ENCODE measurements at places on chromosomes 12 and 14.

DNA sequence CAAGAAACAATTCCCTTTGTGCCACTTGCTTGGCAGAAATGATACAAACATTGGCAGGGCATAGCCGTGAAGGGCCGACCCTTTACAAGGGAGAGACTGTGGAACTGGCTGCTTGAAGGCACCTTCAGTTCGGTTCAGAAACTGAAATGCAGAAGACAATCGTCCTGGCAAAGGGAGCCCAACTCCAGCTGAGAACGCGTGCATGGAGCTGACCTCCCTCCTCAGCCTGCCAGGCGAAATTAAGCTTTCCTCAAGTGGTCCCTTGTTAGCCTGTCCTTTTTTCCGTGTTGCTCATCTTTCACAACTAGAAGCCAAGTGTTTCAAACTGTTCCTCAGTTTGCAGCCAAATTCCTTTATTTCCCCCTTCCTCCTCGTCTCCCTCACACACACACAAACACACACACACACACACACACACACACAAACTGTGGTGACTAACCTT, 8.1 kb downstream of the LGR5 start:
- no peak for DNase-seq

- DNase-seq = no peak
Observed at GRCh38 chr14:77281852-77282410, 10.9 kb upstream of the NGB start.

DNA sequence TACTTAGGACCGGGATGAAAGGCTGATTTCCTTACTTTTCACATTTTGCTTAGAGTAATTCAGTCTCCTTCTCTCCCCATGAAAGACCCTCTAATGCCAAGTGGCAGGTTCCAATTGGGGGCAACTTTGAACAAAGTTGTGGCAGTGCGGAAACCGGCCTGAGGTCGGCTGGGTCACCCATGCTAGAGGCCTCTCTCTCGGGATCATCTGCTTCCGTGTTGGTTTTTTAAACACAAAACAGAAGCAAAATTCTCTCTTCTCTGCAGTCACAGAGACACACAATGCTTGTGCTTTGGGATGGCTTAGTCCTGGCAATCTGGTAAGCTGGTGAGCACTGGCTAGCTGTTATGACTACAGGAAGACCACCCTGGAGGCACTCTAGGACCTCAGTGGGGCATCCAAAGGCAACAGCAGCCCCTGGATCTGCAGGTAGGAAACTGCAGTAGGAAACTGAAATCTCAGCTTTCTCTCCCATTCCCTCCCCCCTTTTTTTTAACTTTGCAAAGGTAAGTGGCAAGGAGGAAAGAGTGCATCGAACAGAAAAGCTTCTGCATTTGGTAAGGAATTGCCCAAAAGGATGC, 102.1 kb downstream of the BCL11B start:
- no peak for DNase-seq

DNA sequence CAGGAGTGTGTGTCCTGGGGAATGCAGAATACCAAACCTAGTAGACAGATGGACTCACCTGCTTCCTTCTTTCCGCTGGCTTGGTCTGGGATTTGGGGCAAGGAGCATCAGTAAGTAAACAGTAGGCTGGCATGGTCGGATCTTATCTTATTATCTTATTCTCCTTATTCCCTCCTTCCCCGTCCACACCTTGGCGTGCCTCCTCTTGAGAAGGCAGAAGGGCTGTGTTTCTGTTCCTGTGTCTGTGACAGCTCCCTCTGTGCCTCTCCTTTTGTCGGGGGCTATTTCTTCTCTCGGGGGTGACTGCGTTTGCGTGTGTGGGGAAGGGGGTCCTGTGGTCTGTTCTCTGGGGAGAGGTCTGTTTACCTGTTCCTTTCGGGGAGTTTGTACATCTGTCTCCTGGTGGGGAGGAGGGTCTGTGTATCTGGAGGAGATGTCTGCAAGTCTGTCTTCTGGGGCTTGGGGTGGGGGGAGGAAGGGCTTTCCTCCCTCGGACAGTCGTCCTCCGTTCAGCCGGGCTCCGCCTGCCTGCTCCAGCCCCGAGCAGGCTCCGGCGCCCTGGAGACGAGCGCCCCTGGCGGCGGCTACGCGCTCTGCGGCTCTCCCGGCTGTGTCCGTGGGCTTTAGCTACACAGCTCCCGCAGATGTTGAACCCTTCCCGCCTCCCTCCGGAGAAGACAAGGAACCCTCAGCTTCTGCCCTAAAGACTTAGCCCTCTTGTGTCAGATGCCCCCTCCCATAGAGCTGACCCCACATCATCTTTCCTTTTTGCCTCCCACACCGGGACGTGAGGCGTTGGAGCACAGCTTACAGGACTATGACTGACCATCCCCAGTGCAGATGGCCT, 4.4 kb downstream of the KRT86 start:
- DNase-seq = peak; percentile 64

- no peak for DNase-seq
Observed at GRCh38 chr12:64445490-64445889, 6.4 kb upstream of the TBK1 start.

GRCh38 chr12:67434671-67435370, 165.7 kb downstream of the CAND1 start:
- peak; percentile 98 for DNase-seq

DNA sequence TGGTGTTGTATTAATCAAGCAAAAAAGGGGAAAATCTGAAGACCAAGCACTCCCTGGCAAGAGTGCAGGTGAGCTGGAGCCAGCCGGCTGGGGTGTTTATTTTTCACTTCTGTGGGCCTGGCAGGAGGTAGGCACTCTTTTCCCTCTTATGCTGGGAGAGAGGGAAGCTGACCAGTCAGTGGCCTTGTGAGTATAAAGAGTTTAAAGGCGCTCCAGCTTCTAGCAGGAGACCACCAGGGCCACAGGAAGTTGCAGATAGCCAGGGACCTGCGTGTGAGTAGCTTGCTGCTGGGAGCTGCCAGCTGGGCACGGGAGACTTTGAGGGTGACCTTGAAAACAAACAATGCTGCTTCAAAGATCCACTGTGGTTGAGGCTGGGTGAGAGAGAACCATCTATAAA, 217.4 kb upstream of the PWP1 start:
- DNase-seq = no peak

DNA sequence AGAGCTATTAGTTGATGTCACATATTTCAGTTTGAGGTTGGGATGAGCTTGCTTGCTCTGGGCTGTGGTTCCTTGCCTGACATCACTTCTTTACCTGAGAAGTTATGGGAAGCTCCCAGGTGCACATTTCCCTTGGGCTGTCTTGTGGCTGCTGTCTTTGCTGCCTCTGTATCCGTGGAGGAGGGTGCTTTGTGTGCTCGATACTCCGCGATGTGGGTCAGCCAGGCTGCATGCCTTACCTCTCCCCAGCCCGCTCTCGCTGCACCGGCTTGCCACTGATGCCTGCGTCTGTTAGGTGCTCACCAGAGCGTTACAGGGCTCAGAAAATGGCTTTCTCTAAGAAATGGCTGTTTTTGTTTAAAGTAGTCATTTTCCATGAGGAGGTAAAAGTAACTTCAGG, 19.6 kb downstream of the PELI2 start:
- no peak for DNase-seq

DNA sequence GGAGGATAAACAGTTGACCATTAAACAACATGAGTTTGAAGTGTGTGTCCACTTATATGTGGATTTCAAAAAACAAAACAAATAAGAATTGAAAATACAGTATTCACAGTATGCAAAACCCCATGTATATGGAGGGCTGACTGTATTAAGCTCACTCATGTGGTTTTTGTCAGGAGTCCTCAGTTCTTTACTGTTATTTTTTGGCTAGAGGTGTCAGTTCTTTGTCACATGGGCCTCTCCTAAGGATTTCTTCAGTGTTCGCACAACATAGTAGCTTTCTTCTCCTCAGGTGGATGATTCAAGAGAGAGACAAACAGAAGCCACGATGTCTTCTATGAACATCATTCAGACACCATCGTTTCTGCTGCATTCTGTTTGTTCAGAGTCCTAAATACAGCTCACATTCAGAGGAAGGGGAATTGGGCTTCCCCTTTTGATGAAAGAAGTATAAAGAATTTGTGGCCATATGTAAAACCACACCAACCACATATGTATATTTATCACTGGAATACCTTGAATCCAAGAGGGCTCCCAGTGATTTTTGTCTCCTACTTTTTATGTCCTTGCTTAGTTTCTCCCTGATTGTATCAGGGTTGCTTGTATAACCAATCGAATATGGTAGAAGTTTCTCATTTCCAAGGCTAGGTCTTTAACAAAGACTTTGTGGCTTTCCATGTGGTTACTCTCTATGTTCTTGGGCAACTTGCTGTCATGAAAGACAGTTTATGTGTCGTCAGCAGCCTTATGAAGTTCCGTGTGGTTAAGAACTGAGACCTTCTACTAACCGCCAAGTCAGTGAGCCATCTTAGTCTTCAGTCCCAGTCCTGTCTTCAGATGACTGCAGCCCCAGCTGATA, 18.9 kb downstream of the MNAT1 start:
- peak; percentile 34 for DNase-seq

DNA sequence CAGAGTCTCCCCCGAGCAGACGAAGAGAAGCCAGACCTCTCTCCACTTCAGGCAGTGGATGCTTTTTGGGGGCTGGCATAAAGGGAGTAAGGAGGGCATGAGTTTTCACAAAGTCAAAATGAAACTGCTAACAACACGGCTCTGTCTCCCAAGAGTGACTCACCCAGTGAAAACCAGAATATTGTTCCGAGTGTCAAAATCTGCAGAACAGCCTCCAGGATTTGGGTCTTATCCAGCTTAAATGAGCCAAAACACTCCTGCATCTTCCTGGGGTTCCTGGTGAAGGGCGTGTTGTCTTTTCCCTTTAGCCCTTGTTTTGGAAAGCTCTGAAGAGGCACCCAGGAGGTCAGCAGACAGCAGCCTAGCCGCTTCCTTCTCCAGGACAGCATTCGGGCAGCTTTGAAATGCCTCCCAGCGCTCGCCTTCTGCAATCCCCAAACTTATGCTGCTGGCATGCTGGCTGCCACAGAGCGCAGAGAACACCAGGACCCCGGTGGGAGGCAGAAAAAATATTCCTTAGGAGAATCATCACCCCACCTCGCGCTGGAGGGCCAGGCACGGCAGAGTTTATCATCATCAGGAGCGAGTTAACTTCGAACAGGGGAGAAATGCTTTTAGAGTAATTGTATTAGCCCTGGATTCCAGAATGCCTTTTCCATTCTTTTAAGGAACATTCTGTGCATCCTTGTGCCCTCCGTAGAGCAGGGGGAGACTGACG, 117.7 kb upstream of the NCOR2 start:
- peak; percentile 70 for DNase-seq

- DNase-seq = no peak
Observed at GRCh38 chr12:3746758-3747157, 6.2 kb downstream of the CRACR2A start.

DNA sequence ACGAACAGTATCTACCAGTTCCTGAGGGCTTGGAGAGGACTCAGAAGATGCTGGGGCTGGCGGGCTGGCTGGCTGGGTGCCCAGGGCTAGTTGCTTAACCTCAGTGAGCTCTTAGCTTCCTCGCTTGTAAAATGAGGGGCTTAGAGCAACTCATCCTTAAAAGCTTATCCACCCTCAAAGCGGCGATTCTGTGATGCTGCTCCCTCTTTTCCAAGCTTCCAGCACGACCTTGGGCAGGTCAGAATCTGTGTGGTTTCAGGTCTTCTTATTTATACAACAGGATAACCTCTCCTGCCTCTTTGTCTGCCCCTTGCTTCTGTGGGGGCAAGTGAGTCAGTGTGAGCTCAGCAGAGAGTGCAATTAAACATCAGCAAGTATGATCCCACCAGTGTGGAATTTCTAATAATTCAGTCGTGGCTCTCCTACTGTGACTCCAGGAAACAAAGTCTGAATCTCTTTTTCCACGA, 281.8 kb downstream of the KSR2 start:
- DNase-seq = peak; percentile 39

DNA sequence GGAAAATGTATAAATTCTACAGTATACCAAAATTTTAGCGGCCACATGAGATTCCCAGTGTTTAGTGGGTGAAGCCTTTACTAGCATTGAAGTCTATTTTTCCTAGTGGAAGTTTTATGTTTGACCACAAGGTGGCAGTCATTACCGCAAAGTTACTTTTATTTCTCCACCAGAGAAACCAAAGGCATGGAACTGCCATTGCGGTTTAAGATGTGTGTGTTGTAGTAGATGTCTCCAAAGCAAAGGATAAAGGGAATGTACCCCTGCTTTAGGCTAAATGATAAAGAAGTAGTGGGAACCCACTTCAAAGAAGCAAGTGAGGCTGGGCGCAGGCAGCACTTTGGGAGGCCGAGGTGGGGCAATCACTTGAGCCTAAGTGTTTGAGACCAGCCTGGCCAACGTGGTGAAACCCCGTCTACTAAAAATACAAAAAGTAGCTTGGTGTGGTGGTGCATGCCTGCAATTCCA, 140.5 kb downstream of the PRKCH start:
- peak; percentile 82 for DNase-seq

- no peak for DNase-seq
Observed at GRCh38 chr14:94966344-94966743, 191.0 kb downstream of the DICER1 start.

DNA sequence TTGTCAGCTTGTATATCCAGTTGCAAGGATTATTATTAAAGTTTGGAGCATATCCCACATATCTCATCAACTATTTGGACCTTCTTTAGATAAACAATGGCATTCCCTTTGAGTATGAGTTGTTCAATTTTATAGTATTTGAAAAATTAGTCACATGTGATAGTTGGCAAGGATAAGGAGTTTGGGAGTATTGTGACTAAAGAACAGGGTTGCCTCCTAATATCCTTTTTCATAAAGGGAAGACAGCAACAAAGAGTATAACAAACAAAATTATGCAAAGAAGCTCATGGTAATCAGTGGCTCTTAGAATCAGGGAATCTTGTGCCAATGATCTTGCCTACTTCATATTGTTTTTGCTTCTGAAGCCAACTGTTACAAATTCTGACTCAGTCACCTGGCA, 31.2 kb upstream of the KCNH5 start:
- no peak for DNase-seq

DNA sequence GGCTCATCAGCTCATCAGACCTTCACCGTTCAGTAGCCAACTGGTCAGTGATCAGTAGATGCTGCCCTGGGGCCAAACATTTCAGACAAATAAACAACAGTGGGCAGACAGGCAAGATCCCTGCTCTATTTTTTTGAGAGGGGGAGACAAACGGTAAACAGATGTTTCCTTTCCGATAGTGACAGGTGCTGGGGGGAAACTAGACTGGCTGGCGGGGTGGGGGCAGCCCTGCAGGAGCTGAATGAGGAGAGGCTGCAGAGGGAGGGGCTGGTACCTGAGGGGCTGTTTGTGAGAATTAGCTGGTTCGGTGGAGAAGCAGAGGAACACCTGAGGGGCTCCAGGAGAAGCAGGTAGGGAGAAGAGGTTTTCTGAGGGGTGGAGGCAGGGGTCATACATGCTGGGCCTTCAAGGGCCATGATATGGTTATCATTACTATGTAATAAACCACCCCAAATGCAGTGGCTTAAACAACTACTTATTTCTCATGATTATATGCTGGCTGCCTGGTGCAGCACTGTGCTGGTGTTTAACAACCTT, 8.2 kb upstream of the GOLGA3 start:
- no peak for DNase-seq

DNA sequence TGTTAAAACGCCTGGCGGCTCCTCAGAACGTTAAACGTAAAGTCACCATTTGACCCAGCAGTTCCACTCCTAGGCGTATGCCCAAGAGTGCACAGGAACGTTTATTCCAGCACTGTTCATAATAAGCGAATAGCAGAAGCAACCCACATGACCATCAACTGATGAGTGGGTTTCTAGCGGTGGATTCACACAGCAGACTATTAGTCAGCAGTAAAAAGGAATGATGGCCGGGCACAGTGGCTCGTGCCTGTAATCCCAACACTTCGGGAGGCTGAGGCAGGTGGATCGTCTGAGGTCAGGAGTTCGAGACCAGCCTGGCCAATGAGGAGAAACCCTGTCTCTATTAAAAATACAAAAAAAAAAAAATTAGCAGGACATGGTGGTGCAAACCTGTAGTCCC, 22.4 kb upstream of the FBRSL1 start:
- DNase-seq = no peak

Data from iris pigment epithelial cell (primary cell).